ENCODE measurements at places on chromosomes 11 and 22. TPM values are rescaled to one million over a fixed set of nuclear protein-coding genes. Genes with fewer than 3 reads are reported as not detected.

The BEST1 gene
- 4.8 TPM for total RNA-seq

The ROM1 gene
- 3.1 TPM for total RNA-seq

The OR52E8 gene
- total RNA-seq: not detected

The MRGPRX4 gene
- not detected for total RNA-seq

The MS4A7 gene
- not detected for total RNA-seq

The ZNF280A gene
- total RNA-seq: 0.20 TPM

The MCHR1 gene
- total RNA-seq: 0.37 TPM

The RASD2 gene
- total RNA-seq: not detected

The UBASH3B gene
- total RNA-seq: 22.5 TPM

The EMSY gene
- total RNA-seq: 21.1 TPM

The OR5D16 gene
- not detected for total RNA-seq

The GALNT18 gene
- total RNA-seq: 0.78 TPM

The GAB4 gene
- total RNA-seq: not detected
